Amygdala (tissue), 56 donors: ENCODE measurements at places on chromosomes 12 and 14.
A peak's percentile ranks its signal among the peaks of the same experiment; 100 is the strongest.

DNA sequence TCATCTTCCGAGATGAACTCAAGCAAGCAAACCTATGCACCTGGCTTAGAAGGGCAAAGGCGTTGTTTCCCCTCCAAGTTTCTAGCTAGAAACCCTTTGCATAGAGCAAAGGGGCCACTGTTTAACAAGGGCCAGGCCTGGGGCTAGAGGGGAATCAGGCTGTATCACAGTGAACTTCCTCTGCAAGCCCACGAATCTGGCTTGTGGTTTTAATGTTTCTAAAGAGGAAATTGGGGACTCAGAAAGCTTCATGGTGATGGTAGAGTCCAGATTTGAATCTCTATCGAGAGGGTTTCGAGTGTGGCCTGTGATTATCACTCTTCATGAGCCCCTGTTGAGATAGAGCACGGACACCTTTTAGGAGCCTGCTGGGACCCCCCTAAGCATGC lies 189.9 kb downstream of the VRK1 start:
- no peak for DNase-seq

GRCh38 chr14:39102265-39102968 lies 618 bp downstream of the SEC23A start:
- peak; percentile 38 for DNase-seq

GRCh38 chr12:52013626-52014310 lies 7.0 kb downstream of the TAMALIN start:
- DNase-seq: no peak

GRCh38 chr12:63915105-63915800 lies 70.8 kb downstream of the SRGAP1 start:
- no peak for DNase-seq

GRCh38 chr12:53975064-53975471 lies 314 bp upstream of the HOTAIR start:
- no peak for DNase-seq

DNA sequence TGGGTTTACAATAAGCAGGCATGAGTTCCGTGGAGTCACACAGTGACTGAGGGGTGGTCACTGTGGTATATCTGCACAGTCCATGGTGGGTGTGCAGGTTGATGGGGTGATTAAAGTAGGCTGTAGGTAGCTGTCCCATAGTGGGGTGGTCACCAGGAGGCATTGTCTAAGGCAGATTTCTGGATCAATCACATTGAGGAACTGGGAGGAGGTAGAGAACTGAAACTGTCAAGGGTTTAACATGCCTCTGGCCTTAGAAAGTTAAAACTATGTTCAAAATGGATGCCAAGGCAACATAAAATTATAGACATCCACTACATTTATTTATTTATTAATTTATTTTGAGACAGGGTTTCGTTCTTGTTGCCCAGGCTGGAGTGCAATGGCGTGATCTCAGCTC lies 8.3 kb downstream of the ADCK1 start:
- DNase-seq: no peak

- no peak for DNase-seq
Observed at GRCh38 chr14:68619790-68620574, 172.9 kb downstream of the ZFP36L1 start.

DNA sequence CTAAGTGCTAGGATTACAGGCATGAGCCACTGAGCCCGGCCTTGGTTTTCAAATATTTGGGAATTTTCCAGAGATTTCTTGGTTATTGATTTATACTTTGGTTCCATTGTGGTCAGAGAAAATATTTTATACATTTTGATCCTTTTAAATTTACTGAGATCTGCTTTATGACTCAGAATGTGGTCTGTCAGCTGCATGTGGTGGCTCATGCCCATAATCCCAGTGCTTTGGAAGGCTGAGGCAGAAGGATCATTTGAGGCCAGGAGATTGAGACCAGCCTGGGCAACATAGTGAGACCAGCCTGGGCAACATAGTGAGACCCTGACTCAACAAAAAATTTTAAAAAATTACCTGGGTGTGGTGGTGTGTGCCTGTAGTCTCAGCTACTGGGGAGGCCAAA lies 49.8 kb downstream of the ADCK1 start:
- DNase-seq: no peak

DNA sequence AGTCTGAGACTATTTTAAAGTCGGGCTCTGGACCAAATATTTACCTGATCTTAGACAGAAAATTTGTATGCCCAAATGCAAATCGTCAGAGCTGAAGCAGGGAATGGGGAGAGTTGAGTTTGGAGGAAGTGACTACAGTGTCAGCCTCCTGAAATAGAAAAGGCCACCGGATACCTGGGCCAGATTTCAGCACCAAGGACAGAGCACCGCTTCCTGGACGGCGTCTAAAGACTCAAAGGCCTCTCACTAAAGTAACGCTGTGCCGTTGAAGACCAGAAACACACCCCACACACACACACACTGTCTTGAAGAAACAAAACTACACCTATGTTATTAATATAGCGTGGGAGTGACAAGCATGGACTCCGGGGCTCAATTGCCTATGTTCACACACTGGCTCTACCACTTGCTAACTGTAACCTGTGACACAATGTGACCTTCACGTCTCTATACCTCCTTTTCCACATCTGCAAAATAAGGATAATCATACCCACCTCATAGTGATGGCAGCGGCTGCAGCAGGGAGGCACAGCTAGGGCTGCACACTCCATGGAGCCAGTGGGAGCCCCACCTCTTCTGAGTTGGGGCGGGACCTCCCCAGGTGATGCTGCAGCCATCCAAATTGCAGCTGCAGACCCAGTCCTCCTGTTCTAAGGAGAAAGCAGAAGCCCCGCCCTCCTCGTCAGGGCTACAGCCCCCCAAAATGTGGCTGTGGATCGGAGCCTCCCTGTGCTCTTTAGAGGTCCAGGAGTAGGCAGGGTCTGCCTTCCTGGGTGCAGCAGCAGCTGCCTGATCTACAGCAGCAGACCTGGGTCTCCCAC lies 35.6 kb downstream of the KRT76 start:
- no peak for DNase-seq

DNA sequence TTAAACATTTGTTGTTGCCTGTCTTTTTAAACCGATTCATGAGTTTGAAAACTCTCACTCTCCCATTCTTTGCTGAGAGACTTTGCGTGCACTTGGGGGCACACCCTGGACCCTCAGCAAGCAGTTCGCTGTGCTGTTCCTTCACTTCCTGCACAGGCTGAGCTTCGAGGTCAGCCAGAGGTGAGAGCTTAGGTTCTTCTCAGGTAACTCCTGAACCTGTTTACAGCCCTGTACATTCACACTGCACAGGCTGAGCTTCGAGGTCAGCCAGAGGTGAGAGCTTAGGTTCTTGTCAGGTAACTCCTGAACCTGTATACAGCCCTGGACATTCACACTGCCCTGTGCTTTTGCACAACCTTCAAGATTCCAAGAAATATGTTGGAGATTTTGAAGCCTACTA lies 9.8 kb upstream of the CLECL1 start:
- no peak for DNase-seq

DNA sequence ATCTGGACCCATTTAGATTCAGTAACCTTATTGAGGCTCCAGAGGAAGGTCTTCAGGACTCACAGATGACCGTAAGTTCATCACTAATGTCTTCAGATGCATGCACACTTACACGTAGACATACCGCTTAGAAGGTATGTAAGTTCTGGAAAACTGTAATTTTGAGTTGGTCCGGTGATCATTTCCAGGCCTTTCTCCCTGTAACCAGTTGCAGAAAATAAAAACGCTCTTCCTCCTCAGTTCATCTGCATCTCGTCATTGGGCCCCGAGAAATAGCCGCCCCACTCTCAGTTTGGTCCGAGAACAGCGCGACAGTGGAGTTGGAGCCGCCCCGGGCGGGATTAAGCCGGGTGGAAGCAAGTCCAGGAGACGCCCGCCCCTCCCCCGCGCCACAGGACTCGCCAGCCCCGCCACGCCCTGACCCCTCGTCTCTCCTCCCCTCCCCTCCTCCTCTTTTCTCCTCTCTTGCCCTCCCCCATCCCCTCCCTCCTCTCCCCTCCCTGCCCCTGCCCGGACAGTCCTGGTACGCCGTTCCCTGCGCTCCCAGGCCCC lies 83.7 kb downstream of the TNFAIP2 start:
- no peak for DNase-seq

DNA sequence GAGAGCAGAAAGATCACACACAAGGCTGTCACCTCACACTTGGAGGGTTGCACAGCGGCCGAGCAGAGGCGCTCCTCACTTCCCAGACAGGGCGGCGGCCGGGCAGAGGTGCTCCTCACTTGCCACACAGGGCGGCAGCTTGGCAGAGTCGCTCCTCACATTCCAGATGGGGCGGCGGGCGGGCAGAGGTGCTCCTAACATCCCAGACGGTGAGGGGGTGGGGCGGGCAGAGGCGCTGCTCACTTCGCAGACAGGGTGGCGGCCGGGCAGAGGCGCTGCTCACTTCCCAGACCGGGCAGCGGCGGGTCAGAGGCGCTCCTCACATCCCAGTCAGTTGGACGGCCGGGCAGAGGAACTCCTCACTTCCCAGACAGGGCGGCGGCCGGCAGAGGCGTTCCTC lies 9.1 kb downstream of the TMBIM4 start:
- DNase-seq: no peak

DNA sequence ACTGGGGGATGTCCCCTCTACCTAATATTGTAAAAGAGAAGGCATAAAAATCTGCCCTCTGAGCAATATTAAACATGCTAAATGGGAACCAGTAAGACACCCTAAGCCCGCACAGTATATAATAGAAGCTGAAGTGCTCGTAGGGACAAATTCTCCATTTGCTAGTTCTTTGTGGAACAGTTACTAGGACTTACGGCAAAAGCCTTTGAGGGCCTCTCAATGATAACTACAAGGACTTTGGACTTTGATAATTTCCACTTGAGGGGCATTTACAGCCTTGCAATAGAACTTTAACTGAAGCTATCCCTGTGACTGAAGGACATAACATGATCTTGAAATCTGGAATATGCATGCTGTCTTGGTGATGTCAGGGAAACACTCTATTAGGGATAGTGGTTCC lies 111.5 kb upstream of the IFNG-AS1 start:
- no peak for DNase-seq

DNA sequence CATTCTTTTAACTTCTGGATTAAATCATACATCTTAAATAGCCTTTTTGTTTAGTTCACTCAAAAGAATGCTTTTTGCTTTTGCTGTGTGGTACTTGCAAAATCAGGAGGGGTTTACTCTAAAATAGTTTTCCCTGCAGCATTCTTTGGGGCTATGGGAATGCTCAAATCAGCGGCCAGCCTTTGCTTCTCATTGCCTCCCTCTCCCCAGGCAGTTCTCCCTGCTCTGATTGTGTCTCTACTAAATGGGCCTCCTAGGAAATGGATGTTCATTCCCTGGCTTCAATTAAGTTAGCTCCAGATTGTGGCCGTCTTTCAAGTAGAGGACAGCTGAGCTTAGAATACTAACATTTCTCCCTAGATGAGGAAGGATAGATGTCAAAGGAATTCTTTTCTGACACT lies 4.4 kb downstream of the TULP3 start:
- no peak for DNase-seq

- DNase-seq: peak; percentile 17
Observed at GRCh38 chr14:32078023-32078857, 1.1 kb downstream of the ARHGAP5 start.

- no peak for DNase-seq
Observed at GRCh38 chr12:109605599-109606228, 32.1 kb downstream of the MVK start.

GRCh38 chr12:54661048-54661447 lies 12.9 kb upstream of the DCD start:
- DNase-seq: no peak

DNA sequence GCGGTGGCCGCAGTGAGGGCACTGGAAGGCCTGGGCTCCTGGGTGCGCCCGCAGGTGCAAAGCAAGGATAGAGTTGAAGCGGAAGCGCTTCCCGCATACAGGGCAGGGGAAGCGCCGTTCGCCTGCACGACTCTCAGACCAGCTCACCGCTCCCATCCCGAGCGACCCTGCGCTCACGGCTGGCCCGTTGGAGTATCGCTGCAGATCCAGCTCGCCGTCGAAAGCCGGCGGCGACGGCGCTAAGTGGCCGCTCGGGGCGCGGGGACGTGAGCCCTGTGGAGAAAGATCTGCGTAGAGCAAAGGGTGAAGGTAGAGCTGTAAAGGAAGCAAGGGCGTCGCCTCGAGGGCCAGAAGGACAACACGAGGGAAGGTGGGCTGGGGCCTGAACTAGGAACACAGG lies 5.4 kb downstream of the ZNF219 start:
- DNase-seq: no peak

DNA sequence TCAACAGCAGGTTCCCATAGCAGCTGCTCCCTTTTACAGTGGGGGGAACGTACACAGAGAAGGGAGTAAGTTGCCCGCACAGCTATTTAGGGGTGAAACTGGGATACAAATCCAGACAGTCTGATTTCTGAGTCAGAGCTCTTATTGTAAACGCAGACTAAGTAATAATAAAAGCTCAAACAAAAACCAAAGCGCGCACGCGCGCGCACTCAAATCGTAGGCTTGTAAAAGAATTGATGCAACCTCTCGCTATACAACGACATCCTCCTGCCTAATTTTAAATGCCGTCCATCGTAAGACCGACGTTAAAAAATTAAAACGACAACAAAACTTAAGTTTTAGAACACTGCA lies 747 bp upstream of the DACT1 start:
- no peak for DNase-seq

GRCh38 chr12:87020071-87020470 lies 763.9 kb upstream of the MGAT4C start:
- DNase-seq: no peak

GRCh38 chr12:179131-179884 lies 34.6 kb downstream of the SLC6A12 start:
- DNase-seq: no peak

DNA sequence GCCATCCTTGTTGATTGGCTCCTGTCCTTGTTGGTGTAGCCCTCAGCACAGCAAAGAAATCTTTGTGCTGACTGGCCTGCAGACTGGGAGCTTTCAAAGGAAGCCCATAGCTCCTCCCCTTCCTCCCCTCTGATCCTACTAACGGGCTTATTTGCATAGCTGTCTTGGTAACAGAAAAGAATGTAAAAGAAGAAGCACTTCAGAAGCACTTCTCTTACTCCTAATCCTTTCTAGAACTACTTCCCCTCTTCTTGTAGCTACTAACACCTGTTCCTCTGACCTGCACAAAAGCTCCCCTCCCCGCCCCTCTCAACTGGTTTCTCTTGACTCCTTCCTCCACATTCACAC lies 14.3 kb upstream of the RIC8B start:
- DNase-seq: no peak

GRCh38 chr14:61923348-61923747 lies 161.1 kb downstream of the SNAPC1 start:
- DNase-seq: no peak

GRCh38 chr12:47811072-47811396 lies 8.7 kb downstream of the HDAC7 start:
- no peak for DNase-seq

- no peak for DNase-seq
Observed at GRCh38 chr12:42793166-42793565, 203.6 kb upstream of the PRICKLE1 start.

DNA sequence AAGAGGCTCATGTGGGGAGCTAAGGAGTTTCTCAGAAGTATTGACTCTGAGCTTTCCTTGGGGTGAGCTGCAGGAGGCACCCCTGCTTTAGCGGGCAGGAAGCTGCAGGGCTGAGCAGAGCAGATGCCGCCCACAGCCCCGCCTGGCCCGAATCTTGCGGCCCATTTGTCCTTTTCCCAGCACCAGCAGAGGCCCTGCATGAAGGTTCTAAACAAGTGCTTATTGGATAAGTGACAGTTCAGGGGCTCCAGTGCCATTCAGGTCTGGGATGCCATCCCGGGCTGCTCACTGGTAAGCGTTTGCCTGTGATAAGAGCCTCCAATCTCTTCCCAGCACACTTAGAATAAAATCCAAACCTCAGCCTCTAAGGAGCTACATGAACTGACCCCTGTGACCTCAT lies 11.4 kb downstream of the RILPL1 start:
- DNase-seq: no peak

GRCh38 chr14:94448071-94448808 lies 4.4 kb downstream of the SERPINA11 start:
- DNase-seq: no peak

GRCh38 chr14:51219473-51220448 lies 20.3 kb upstream of the TMX1 start:
- DNase-seq: no peak
